Activated CD4-positive, alpha-beta T cell treated with anti-CD3 and anti-CD28 coated beads for 36 hours (primary cell): ENCODE measurements at places on chromosomes 13 and 19.

DNA sequence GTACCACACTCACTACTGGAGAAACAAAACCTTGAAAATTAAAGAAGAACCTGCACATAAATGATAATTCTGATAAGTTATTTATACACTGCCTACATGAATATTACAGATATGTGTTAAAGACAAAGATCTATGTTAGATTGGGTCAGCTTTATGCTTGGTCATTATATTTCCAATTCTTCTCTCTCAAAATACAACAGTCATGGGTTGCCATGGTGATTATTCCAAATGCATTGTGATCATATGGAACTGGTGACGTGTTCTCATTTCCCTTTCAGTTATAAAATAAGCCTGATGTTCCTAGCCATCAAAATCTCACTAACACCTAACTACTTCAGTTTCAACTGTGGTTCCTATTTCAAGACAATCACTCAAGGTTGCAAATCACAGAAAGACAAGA is 1416.4 kb downstream of the UQCRFS1 start:
- DNase-seq: no peak

DNA sequence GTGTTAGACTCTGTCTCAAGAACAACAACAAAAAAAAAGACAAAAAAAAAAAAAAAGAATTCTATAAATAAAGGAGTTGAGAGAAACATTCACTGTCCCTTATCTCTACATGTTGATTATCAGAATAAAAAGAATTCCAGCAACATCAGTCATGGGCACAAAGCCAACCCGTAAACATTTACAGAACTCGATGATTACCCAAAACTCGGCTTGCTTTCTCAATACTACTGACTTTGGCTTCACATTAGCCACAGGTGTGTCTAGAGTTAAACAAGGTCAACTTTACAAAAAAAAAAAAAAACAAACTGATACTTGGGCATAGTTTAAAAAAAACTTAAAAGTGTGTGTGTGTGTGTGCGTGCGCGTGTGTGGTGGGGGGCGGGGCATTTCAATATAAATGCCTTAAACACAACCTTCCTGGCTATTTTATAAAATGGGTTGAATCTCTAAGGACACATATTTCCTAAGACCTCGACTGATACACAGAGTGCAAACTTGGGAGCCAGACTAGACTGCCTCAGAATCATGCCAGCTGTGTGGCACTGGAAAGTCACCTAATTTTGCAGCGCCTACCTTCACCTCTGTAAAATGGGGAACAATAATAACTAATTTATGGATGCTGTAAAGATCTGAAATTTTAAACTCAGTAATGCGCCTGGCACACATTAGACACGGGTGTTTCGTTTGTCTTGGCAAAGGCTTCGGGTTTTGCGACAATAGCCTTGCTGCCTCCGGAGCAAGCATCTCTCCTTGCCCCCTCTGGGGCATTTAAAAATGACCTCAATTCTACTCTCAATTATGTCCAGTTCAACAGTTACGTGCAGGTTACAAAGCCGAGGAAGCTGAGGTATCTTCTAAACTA is 922 bp downstream of the EBPL start:
- no peak for DNase-seq

- no peak for DNase-seq
Observed at GRCh38 chr19:55157064-55157908, at the start of gene TNNI3. TSS of gene TNNI3 (minus strand) at chr19:55157732. CDS start at chr19:55157589, 143 bp downstream.

DNA sequence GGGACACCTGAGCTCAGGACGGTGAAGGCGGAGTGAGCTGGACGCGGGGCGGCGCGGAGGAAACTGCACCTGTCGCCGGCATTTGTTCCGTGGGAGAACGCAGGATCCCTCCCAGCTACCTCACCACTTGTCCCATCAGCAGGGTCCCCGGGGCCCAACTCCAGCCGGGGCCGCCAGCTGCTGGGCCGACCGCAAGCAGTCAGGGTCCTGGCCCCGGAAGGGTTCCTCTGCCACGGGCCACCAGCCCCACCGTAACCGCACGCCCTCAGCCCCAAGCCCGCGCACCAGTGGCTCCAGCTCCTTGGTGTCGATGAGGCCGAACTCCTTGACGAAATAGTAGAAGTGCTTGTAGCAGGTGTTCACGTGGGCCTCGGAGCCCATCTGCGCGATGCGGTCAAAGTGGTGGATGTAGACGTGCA is 19.6 kb downstream of the MOB3A start:
- DNase-seq: no peak

GRCh38 chr19:44620667-44621066 is 7.3 kb downstream of the IGSF23 start:
- DNase-seq: no peak

DNA sequence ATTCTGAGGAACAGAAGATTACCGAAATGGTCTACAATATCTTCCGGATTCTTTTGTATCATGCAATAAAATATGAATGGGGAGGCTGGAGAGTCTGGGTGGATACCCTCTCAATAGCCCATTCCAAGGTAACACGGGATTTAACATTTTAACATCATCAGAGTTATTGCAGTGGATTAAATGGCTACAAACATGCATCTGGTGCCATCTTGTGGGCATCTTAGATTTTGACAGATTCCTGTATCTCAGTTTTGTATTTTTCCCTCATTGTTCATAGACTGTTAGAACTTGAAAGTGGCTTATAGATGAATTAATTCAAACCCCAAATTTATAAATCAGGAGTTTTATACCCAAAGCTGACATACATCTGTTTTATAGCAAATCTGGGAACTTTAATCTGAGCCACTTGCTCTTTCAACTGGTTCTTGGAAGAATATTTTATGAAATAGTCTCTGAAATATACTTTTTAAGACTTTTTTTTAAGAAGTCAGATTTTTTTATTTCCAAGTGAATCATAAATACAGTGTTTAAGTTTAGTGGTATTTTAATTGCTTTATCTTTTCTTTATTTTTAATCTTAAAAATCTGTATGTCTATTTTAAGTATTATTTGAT is 215.2 kb downstream of the NBEA start:
- peak; percentile 47 for DNase-seq

- DNase-seq: no peak
Observed at GRCh38 chr13:74142257-74142656, 8.1 kb upstream of the KLF12 start.

DNA sequence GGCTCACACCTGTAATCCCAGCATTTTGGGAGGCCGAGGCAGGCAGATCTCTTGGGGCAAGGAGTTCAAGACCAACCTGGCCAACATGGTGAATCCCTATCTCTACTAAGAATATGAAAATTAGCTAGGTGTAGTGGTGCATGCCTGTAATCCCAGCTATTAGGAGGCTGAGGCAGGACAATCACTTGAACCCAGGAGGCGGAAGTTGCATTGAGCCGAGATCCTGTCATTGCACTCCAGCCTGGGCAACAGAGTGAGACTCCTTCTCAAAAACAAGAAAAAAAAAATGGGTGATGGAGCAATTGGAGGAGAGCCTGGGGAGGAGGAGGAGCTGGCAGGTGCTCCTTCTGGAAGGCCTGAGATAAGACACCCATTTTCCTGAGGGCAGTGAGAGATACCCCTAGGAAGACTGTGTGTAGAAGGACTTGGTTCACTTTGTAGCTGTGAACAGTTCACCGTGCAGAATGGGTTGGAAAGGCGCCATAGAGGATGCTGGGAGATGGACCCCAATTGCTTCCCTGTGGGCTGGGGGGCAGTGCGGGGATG is 8.7 kb upstream of the CARM1 start:
- DNase-seq: no peak

DNA sequence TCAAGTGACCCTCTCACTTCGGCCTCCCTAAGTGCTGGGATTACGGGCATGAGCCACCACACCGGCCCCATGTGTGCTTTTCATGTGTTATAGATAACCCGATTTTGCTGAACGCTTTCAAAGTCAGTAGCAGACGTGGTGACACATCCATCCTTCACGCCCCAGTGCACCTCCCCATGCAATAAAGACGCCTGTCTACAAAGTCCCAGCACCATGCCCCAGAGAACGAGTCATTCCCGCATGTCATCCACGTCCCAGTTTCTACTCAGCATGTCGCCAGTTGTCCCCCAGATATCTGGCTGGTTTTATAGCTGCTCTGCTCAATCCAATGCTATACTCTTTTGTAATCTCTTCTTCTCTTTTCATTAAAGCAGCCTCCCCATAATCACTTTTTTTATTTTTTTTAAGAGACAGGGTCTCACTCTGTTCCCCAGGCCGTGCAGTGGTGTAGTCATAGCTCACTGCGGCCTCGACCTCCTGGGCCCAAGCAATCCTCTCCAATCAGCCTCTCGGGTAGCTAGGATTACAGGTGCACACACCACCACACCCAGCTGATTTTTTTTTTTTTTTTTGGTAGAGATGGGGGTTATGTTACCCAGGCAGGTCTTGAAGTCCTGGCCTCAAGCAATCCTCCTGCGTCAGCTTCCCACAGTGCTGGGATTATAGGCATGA is 42.5 kb downstream of the DNM2 start:
- peak; percentile 72 for DNase-seq

- DNase-seq: peak; percentile 47
Observed at GRCh38 chr13:23384111-23384510, 49.4 kb downstream of the SACS start.

DNA sequence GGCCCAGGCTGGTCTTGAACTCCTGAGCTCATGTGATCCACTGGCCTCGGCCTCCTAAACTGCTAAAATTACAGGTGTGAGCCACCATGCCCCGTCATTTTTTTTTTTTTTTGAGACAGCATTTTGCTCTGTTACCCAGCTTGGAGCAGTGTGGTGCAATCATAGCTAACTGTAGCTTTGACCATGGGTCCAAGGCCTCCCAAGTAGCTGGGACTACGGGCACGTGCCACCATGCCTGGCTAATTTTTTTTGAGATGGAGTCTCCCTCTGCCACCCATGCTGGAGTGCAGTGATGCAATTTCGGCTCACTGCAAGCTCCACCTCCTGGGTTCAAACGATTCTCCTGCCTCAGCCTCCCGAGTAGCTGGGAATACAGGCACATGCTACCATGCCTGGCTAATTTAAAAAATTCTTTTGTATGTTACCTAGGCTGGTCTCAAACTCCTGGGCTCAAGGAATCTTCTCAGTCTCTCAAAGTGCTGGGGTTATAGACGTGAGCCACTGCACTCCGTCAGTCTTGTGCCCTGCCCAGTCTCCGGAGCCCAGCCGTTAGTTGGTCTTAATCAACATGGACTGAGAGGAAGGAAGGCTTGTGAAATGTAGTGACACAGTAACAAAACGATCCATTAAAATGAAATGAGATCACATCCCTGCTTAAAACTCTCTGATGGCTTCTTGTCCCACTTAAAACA is 1.4 kb upstream of the LRG1 start:
- DNase-seq: no peak

DNA sequence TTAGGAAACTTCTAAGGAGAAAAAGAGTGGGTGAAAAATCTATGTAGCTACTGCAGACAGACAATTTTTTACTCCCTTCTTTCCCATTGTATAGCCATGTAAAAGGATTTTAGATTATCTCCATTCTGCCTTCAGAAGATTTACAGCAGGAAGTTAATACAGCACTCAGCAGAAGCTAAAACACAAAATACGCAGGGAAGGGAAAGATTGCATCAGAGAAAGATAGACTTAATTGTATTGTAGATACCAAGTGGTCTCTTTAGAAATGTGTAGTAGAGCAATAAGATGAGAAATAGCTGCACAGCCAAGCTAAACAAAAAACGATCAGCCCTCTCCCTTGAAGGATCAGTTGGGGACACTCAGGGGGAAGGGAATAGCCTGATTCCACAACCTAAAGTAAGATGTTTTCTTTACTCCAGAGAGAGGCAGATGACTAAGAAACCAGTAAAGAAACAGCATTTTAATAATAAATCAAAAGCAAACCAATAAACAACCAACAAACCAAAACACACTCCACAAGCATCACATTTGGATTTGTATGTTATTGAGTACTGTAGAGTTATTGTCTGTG is 236.7 kb upstream of the SLITRK1 start:
- no peak for DNase-seq

DNA sequence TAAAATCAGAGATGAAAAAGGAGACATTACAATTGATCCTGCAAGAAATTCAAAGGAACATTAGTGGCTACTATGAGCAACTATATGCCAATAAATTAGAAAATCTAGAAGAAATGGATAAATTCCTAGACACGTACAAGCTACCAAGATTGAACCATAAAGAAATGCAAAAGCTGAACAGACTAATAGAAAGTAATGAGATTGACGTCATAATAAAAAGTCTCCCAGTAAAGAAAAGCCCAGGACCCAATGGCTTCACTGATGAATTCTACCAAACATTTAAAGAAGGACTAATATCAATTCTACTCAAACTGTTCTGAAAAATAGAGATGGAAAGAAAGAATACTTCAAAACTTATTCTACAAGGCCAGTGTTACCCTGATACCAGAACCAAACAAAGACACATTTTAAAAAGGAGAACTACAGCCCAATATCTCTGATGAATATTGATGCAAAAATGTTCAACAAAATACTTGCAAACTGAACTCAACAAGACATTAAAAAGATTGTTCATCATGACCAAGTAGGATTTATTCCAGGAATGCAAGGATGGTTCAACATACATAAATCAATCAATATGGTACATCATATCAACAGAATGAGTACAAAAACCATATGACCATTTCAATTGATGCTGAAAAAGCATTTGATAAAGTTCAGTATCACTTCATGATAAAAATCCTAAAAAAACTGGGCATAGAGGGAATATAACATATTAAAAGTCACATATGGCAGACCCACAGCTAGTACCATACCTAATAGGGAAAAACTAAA is 35.8 kb downstream of the UQCRFS1 start:
- DNase-seq: no peak

- DNase-seq: no peak
Observed at GRCh38 chr13:111402441-111402840, 82.0 kb downstream of the TEX29 start.

DNA sequence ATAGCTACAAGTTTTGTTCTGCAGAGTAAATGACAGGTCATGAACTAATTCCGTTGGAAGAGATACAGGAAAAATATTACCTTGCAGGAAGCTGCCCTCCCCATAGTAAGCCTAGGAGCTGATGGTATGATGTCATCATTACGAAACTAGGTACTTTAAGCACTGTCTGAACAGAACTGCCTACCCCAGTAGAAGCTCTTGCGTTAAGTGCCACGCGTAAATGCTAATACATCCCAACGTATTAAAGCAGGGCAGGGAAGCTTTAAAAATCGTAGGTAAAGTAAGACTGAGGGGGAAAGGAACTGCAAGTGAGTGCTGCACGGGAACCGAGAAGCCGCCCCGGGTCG is 572 bp downstream of the UGGT2 start:
- no peak for DNase-seq

GRCh38 chr13:66811455-66811854 is 418.7 kb downstream of the PCDH9 start:
- DNase-seq: no peak

- DNase-seq: no peak
Observed at GRCh38 chr19:33157906-33158305, 26.0 kb downstream of the WDR88 start.

- peak; percentile 63 for DNase-seq
Observed at GRCh38 chr13:75635828-75636435, at the start of gene LMO7. TSS of gene LMO7 (plus strand) at chr13:75636330. CDS start at chr13:75636658, 328 bp downstream.

DNA sequence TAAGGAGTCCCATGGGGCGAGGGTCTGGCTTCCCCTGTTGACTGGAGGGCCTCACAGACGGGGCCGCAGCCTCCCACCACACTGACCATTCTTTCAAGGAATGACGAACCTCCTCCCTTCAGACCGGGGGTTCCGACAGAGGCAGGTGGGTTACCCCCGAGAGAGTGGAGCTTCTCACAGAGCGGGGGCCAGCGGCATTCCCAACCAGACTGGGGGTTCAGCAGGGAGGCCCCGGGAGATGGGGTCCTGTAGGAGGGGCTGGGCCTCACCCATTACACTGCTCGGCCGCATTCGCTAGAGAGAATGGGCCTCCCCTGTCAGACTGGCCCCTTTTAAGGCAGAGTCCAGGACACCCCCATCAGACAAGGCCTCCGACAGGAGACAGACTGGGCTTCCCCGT is 15.6 kb upstream of the C2CD4C start:
- DNase-seq: no peak
